ENCODE measurements at places on chromosomes 4 and X.
A peak's percentile ranks its signal among the peaks of the same experiment; 100 is the strongest.

GRCh38 chrX:115625572-115626301, 64.8 kb downstream of the PLS3 start:
- DNase-seq, result no peak

GRCh38 chr4:41575207-41575606, 37.2 kb downstream of the LIMCH1 start:
- no peak for DNase-seq

DNA sequence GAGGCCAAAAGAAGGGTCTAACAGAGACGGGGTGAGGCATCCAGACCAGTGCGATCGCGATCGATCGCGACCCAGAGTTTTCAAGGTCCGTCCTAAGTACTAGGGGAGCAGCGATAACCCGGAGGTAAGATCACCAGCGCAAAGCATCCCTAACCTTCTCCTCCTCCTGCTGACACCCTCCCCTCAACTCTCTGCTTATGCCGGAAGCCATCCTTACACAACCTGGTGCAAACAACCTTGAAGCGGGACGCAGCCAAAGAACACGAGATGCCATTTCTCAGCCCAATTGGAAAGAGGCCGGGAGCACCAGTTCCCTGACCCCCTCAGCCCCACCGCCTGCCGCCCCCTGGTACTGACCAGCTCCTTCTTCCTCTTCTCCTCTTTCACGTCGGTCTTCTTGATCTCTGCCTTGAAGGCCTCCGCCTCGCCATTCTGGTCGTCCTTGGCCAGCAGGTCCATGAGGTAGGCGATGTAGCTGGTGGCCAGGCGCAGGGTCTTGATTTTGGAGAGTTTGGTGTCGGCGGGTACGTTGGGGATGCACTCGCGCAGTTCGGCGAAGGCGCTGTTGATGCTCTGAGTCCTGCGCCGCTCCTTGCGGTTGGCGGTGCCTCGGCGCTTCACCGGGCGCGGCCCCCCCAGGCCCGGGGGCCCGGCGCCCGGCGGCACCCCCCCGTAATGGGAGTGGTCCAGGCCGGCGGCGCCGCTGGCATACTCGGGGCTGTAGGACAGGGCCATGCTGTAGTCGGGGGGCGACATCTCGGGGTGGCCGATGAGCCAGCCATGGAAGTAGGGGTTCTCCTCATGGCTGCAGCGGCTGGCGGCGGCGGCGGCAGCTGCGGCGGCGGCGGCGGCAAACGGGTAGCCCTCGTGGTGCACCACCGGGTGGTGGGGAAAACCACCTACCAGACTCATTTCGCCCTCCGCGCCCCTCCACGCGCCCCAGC, 1.4 kb downstream of the HAND2 start:
- no peak for DNase-seq

DNA sequence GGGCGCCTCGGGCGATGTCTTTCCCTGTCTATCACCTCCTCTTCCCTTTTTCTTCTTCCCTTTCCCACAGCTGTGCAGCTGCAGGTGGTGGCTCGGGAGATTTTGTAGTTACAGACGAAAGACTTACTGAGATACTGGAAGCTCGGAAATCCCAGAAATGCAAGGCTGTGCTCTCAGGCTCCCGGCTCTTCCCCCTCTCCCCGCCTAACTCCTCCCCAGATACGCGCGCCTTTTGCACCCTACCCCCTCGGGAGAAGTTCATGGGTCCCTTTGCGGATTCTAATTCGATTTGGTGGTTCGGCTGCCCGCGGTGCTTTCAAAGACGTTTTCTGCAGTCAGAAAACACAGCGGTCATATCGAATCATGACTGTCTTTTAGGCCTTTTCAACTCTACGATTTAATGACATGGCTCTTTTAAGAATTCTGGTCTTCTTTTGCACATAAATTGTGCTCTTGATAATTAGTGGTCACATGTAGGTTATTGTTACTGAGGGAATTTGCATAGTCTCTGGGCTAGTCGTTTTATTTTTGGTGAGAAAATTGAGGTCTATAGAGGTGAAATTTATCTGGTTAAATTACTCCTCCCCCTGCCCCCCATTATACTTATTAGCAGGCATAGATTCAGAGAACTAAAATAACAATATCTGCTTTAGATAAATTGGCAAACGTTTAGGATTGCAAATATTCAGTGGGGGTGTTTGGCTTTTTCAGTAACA, 1.6 kb downstream of the SEPTIN11 start:
- DNase-seq, result peak; percentile 30

GRCh38 chr4:169037506-169037905, 27.5 kb upstream of the CBR4 start:
- no peak for DNase-seq

DNA sequence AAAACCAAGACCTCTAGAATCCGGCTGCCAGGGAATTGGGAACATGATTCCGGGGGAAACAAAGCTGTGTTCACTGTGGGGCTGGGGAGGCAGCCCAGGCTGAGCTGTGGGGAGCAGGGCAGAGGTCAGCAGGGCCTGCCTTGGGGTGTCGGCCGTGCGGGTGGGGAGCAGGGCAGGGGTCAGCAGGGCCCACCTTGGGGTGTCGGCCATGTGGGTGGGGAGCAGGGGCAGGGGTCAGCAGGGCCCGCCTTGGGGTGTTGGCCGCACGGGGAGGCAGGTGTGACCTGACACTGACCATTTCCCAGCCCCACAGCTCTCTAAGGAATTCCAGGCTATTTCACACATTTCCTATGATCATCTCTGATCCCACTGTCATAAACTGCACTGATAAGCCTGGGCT, 45.6 kb upstream of the CPLX1 start:
- DNase-seq, result no peak

Measured in NCI-H526 treated with DMSO at 0.1 percent for 48 hours (cell line).